ENCODE measurements at places on chromosomes 13 and 19.

- no peak for DNase-seq
Observed at GRCh38 chr19:45657520-45658167, 10.4 kb upstream of the GIPR start.

- no peak for DNase-seq
Observed at GRCh38 chr19:6235031-6235951, 44.5 kb downstream of the MLLT1 start.

DNA sequence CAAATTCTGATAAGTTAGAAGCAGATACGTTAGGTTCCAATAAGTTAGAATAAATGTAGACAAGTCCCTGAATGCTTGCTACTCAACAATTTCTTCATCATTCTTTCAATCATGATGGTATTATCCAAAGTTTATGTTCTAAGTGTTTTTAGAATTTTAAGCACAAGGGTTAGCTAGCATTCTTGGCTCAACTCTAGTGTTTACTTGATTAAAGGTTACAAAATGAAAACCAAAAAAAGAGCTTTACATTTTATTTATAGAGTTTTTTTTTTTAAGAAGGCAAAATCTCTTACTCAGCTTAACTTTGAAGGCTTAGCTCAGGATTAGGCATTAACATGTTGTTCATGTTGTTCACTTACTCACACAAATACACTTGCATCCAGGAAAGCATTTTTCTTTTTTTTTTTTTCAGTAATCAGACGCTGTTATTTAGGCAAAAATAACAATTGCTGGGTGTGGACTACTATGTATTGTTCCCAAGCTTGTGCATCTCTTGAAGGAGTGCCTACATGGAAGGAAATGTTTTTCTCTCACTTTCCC is 420.6 kb downstream of the DCT start:
- no peak for DNase-seq

DNA sequence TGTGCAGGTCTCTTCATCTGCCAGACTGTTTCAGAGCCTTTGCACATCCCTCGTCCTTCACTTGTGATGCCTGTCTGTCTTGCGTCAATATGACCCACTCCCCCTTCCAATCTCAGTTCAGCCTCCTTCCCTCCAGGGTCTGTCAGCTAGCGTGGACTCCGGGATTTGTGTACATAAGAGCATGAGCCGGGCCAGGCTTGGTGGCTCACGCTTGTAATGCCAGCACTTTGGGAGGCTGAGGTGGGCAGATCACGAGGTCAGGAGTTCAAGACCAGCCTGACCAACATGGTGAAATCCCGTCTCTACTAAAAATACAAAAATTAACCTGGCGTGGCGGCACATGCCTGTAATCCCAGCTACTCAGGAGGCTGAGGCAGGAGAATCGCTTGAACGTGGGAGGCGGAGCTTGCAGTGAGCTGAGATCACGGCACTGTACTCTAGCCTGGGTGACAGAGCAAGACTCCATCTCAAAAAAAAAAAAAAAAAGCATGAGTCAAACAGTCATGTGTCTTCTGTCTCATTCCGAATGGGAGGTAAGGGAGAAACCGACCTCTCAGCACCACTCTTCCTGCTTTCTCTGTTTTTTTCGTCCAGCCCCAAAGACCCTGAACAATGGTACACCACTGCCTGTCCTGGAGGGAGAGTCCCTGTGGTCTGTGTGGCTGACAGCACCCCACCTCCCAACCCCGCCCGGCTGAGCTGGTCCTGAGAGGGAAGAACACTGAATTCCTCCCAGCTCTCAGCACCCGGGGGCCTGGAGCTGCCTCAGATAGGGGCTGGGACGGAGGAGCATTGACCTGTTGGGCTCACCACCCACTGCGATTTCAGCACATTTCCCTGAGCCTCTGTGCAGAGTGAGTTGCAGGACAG is 2.4 kb upstream of the SIGLEC9 start:
- DNase-seq = peak; percentile 41

GRCh38 chr19:39254531-39255345 is 6.1 kb upstream of the IFNL4 start:
- no peak for DNase-seq

GRCh38 chr13:43304945-43305344 is 281.6 kb downstream of the DNAJC15 start:
- no peak for DNase-seq

- DNase-seq = no peak
Observed at GRCh38 chr13:86155756-86156155, 356.5 kb upstream of the SLITRK6 start.

DNA sequence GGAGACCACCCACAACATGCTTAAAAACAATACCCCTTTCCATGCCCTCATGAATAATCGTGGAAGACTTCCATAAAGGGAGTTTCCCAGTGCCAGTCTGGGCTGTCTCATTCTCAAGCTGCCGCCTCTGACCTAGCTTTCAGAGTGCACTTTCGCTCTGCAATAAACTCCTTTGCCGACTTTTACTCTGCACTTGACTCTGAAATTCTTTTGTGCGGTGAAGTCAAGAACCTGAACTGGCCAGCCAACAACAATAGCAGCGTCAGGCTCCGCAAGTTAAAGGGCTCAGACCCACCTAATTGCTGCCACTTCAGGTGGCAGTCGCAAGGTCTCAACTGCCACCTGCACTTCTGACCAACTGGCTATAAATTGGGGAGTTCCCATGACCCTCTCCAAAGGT is 10.3 kb upstream of the LEUTX start:
- DNase-seq = no peak

- peak; percentile 19 for DNase-seq
Observed at GRCh38 chr13:66098931-66099628, 1131.1 kb downstream of the PCDH9 start.

GRCh38 chr19:5963855-5964254 is 14.1 kb downstream of the RANBP3 start:
- no peak for DNase-seq

GRCh38 chr19:3699741-3700241 is 477 bp downstream of the PIP5K1C start:
- DNase-seq = no peak

GRCh38 chr13:33645591-33646554 is 172.1 kb upstream of the RFC3 start:
- no peak for DNase-seq

GRCh38 chr19:2726904-2727639 is 5.9 kb upstream of the DIRAS1 start:
- DNase-seq = peak; percentile 26

Data from ELR (cell line).